Fibroblast of lung (primary cell): ENCODE measurements at places on chromosomes 3 and 15. TPM values are rescaled to one million over a fixed set of nuclear protein-coding genes. Genes with fewer than 3 reads are reported as not detected.
A peak's percentile ranks its signal among the peaks of the same experiment; 100 is the strongest.

- DNase-seq: no peak
Measured at GRCh38 chr3:63990204-63990603, 33.1 kb downstream of the PSMD6 start.

GRCh38 chr15:69086427-69087204 lies 72.1 kb downstream of the NOX5 start:
- no peak for DNase-seq

- DNase-seq: peak; percentile 100
Measured at GRCh38 chr3:36993326-36994283, at the start of gene MLH1. MLH1 (plus strand) TSS chr3:36993518; CDS start chr3:36993548, 30 bp downstream.

GRCh38 chr15:88256279-88257230 lies at the start of gene NTRK3:
NTRK3 (minus strand) TSS chr15:88256739; CDS start chr15:88256153, 586 bp downstream.
- peak; percentile 56 for DNase-seq

- no peak for DNase-seq
Measured at GRCh38 chr3:54299169-54299935, 177.0 kb downstream of the CACNA2D3 start.

Gene LIPH
- under 0.01 TPM in 1 of 2 replicates, not detected in the other for total RNA-seq
